Activated CD8-positive, alpha-beta memory T cell treated with anti-CD3 and anti-CD28 coated beads for 24 hours (primary cell): ENCODE measurements at places on chromosomes 4 and X.

DNA sequence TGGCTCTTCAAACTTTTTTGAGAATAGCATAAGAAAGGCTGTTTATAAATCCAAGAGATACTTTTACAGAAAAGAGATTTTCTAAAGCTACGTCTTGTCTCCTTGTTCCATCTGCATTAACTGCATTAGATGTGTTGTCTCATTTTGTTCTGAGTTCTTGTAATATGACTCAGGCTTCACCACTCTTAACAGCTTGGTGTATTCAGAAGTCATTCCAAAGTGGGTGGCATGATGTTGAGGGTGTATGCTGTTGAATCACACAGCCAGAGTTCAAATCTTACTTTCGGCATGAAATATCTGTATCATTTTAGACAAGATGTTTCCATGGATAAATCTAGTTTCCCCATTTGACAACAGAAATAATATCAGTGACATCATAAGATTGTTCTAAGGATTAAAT lies 30.1 kb downstream of the SYTL5 start:
- DNase-seq, result no peak

- DNase-seq, result no peak
Observed at GRCh38 chrX:72316408-72317110, 10.8 kb upstream of the CITED1 start.

GRCh38 chr4:5032813-5033212 lies 13.6 kb upstream of the CYTL1 start:
- DNase-seq, result no peak

DNA sequence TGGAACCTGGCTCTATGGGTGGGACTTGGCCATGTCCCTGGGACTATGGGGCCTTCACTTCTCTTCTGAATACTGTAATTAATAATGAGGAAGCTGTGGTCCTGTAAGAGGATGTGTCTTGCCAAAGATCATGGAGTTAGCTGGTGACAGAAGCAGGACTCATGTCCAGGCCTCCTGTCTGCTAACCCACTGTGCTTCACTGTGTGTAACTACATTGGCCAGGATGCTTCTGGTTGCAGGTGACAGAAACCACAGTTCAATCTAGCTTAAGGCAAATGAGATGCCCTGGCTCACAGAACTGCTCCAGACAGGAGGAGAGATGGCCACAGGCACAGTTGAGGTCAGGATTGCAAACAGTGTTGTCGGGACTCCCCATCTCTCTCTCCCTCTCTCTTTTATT lies 3.1 kb downstream of the MTMR1 start:
- DNase-seq, result no peak

GRCh38 chr4:154743683-154744340 lies at the start of gene LRAT:
TSS of gene LRAT (plus strand) at chr4:154744000. CDS start at chr4:154744327, 327 bp downstream.
- peak; percentile 60 for DNase-seq

- DNase-seq, result no peak
Observed at GRCh38 chr4:73252001-73252400, 6.6 kb downstream of the ANKRD17 start.

DNA sequence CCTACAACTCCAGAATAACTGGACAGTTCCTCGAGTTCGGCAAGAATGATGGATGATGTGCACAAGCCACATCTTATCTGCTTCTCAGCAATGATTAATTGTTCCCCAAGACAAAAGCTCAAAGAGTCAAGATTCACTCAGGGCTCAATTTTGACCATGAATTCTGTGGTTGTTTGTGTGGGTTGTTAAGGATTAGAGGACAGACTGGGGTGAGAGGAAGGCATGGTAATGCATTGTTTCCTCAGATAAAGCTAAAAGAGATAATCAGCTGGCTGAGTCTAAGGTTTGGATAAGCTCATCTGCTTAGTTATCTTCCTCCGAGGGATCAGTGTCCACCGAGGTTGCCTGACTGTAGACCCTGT lies 161.0 kb downstream of the CPEB2 start:
- DNase-seq, result no peak

DNA sequence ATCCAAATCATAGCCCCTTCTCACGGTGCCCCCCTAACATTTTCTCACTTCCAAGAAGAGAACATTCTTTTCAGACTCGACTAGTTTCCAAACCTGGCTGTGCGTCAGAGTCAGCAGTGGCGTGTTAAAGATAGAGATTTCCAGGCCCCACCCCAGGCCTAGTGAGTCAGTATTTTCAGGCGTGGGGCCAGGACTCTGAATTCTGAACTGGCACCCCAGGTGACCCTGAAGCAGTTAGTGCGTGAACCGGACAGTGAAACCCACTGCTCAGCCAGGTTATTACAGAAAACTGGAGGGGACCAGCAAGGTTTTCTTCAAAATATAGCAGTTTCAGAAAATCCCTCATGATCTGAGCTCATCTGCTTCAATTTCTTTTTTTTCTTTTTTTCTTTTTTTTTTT lies 35.0 kb upstream of the BCOR start:
- DNase-seq, result no peak

- peak; percentile 81 for DNase-seq
Observed at GRCh38 chrX:16786791-16787735, 797 bp downstream of the TXLNG start.

DNA sequence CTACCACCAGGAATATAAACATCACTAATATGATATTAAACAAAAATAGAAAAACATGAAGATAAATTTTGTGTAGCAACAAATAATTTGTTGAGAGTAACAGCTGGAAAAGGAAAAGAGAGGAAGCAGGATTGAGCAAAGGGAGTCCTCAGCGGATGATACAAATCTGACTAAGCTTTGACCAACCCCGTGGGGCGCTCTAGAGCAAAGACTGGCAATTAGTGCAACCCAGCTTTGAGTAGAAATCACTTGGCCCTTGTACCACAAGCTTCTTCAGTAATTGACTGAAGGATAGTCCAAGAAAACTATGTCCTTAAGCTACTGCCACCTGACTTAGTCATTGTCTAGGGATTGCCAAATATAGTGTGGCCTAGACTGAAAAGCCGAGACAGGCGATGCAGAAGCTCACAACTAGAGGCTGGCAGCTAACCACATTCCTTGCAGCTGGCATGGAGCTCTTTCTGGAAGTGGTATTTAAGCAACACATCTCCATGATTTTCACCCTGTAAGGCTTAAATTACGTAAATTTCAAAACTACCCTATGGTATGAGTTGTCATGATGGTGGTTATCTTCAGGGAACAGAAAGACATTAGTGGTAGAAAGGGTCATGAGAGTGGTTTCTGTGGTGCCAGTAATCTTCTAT lies 396.0 kb downstream of the PDGFC start:
- DNase-seq, result no peak

GRCh38 chr4:169070895-169071218 lies 60.8 kb upstream of the CBR4 start:
- DNase-seq, result no peak

DNA sequence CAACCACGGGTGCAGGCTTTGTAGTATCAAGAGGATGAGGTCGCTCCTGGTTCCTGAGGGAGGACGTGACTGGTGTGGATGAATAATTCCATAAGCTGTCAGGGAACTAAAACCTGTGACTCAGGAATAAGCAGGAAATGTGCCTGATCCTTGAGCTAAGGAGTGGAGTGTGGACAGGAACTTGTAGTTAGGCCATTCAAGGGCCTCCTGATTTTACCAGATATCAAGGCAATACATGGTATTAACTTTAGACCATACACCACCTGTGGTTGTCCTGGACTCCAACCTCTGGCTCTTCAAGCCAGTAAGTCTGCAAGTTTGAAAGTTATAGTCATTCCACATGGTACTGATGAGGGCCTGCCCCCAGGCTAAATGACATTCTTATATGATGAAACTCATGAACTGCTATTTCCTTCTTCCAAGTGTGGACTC lies 12.1 kb upstream of the ING2 start:
- no peak for DNase-seq

- DNase-seq, result no peak
Observed at GRCh38 chrX:103651151-103651773, 22.5 kb downstream of the TCEAL1 start.

DNA sequence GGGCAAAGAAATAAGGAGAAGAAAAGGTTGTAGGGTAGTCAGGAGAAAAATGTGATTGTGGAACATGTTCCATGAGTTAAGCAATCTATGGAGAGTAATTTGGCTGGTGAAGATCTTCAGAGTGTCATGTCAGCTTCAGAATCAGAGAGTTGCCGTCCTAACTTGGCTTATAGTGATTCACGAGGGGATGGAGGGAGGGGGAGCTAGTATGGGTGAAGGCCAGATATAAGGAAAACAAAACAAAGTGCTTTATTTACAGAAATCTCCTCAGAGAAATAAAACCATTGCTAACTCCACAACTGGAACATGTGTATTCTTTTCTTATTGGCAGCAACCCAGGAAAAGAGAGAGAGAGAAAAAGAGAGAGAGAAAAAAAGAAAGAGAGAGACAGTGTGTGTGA lies 256.5 kb upstream of the NRK start:
- DNase-seq, result no peak
